ENCODE measurements at places on chromosomes 2 and 18.

DNA sequence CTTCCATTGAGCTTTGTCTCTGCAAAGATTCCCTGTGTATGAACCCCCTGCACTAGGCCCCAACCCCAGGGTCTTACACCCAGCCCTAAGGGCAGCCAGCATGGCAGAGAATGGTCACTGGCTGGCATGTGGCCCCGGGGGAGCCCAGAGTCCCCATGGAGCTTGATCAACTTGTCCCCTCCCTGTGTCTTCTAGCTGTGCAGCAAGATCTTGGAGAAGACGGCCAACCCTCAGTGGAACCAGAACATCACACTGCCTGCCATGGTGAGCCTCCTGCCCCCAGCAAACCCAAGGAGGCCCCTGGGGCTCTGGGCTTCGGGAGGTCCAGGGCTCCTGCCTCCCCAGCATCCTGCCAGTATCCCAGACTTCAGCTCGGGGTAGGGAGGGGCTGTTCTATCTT is 81.5 kb downstream of the DYSF start:
- no peak for DNase-seq

DNA sequence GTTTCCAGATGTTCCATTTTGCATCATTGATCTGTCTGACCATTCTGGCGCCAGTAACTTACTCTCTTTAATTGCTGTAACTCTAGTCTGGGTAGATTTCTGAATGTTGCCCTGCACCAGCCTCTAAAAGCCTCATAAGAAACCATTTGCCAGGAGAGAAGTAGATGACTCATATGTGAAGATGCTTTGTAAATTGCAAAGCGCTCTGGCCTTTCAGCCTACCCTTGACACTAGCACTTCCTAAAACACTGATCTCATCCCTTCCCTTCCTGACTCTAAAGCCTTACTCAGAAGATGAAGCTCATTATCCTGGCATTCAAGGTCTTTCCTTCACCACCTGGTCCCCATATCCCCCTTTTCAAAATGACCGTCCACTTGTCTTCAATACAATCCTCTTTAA is 193.2 kb upstream of the MEX3C start:
- DNase-seq: no peak

DNA sequence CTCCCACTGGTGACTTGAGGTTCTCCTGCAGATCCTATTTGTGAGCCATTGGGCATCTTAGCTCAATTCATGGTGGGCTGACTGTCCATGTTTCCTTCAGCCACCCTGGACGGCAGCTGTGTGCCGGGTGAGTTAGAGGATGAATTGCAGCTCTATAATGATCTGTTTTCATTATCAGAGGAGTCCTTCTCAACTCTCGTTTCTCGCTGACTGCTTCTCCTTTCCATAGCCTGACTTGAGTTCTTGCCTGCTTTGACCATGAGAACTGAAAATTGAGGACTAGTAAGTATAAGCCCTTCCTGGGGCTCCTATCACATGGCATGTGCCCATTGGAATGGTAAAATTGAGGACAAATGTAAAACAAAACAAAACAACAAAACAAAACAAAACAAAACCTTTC is 121.8 kb downstream of the CDC42EP3 start:
- no peak for DNase-seq

DNA sequence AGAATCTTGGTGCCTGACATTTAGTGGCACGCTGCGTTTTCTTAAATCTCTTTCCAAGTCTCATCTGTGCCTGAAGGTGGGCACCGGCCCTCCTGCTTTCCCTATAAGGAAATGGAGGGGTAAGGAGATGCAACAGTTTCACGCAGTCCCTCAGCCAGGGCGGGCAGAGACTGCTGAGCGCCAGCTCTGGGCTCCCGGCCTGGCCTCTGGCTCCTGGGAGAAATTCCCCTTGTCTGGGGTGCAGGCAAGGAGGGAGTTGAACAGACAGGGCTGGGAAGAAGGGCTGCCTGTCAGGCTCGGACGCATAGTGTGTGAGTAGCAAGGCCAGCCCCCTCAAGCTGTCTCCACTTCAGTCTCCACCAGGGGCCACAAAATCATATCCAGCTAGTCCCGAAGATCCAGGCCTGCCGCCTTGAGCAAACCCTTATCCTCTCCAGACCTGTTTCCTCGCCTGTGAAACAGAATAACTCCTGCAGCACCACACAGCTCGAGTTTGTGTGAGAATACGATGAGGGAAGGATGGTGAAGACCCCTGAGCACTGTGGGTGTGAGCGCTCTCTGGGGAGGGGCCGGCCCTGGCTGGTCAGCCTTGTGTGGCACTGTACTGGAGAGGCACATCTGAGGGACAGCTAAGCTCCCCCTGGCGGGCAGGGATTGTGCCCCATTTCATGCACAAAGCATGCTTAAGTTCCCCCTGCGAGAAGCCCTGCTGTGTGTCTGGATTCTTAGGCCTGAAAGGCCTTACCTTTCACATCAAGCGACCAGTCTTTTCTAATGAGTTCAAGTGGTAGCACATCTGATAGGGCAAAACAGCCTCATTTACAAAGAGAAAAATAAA is 33.8 kb downstream of the SDC1 start:
- DNase-seq: no peak

DNA sequence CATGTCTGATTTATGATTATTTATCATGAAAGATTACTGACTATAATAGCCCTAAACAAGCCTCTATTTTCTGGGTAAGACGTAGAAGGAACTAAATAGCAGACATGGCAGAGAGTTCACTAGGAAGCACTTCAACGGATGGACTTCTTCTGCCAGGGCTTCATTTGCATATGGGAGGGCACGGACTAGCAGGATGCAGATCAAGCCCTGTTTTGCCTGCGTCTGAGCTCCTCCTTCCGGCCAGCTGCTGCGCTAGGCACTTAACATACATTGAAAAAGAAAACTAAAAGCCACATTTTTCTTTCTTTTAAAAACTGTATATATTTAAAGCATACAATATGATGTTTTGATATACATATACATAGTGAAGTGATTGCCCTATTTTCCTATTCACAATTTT is 340.0 kb upstream of the MEX3C start:
- DNase-seq: no peak

GRCh38 chr18:8140841-8141501 is 468.3 kb upstream of the RAB12 start:
- no peak for DNase-seq

- no peak for DNase-seq
Measured at GRCh38 chr2:181334158-181334826, 122.9 kb upstream of the ITGA4 start.

GRCh38 chr2:168712053-168712452 is 90.4 kb upstream of the NOSTRIN start:
- DNase-seq: no peak

GRCh38 chr2:216111122-216111521 is 2.0 kb downstream of the XRCC5 start:
- no peak for DNase-seq

- no peak for DNase-seq
Measured at GRCh38 chr18:41655074-41655473, 300.0 kb upstream of the PIK3C3 start.

DNA sequence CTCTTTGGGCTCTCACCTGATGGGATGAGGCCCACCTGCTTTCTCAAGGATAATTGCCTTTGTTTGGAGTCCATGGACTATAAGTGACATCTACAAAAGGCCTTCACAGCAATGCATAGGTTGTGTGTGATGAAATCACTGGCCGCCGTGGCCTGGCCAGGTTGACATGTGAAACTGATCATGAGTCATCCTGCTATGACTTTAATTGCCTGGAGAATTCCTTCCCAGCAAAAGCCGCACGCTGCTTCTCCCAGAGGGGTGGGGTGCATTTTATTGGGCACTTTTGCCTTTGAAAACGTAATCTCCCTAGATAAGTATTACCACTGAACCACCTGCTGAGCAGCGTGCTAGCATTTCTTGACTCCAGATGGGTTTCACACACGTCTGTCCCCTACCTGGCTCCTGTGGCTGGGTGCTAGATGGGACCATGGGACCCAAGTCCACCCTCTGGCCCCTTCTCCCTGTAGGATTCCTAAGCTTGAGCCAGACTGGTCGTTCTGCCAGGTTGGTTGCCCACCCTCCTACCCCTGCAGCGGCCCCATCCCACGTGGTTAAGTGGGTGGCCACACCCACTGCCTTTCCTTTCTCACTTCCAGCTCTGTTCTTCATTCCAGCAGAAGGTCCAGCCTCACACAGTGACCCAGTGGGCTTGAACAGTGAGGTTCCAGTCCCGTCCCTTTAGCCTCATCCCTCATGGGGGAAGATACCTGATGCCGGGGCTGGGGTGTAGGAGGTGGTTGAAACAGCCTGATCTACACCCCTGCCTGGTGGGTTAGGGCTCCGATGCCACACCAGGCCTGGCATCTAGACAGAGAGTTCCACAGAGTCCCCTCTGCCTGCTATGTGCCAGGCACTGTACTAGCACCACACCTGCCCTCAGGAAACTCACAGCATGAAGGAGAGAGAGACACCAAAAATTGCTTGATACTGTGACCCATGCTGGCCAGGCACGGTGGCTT is 89.6 kb downstream of the GBX2 start:
- DNase-seq: no peak

DNA sequence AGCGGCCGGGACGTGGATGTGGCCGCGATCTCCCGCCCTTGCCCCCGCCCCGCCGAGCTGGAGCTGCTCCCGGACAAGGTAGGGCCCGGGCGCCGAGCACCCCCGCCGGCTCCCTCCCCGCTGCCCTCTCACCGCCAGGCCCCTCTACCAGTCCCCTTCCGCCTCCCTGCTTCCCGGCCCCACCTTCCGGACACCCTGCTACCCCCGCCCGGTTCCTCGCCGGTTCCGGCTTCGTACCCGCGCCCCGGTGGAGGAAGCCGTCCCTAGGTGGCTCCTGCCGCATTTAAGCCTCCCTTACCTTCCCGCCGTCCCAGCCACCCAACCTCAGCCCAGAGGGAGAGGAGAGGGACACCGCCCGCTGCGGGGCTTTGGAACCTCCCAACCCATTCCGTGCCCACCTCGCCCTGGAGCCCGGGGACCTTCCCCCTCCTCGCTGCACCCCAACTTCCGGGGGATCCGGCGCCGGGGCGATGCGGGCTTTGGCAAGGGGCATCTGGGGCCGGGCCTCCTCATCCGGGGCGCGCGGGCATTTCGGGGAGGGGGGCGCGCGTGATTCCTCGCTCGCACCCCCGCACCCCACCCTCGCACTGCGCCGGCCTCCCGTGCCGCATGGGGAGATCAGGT is 475 bp downstream of the B3GNT2 start:
- peak; percentile 38 for DNase-seq

GRCh38 chr18:36527051-36527450 is 229.5 kb downstream of the FHOD3 start:
- no peak for DNase-seq

GRCh38 chr18:63299837-63300745 is 19.5 kb downstream of the BCL2 start:
- DNase-seq: no peak

GRCh38 chr2:142734770-142735169 is 142.7 kb upstream of the KYNU start:
- no peak for DNase-seq

DNA sequence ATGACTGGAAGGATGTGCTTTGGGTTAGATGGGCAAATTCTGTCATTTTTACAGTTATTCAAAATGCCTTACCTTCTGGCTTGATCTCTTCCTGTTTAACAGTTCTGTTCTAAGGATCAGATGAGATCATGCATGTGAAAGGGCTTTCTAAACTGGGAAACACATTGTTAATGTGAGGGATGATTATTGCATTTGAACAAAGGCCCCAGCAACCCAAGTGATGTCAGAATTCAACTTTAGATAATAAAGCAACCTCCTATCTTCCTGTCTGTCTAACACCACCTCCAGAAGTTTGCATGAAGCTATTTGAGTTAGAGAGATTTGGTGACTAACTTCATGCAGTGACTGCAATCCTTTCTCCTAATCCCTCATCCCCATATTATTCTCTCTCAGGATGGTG is 77.8 kb upstream of the B3GNT2 start:
- DNase-seq: no peak

GRCh38 chr18:22165603-22166068 is 3.8 kb upstream of the GATA6 start:
- DNase-seq: no peak

DNA sequence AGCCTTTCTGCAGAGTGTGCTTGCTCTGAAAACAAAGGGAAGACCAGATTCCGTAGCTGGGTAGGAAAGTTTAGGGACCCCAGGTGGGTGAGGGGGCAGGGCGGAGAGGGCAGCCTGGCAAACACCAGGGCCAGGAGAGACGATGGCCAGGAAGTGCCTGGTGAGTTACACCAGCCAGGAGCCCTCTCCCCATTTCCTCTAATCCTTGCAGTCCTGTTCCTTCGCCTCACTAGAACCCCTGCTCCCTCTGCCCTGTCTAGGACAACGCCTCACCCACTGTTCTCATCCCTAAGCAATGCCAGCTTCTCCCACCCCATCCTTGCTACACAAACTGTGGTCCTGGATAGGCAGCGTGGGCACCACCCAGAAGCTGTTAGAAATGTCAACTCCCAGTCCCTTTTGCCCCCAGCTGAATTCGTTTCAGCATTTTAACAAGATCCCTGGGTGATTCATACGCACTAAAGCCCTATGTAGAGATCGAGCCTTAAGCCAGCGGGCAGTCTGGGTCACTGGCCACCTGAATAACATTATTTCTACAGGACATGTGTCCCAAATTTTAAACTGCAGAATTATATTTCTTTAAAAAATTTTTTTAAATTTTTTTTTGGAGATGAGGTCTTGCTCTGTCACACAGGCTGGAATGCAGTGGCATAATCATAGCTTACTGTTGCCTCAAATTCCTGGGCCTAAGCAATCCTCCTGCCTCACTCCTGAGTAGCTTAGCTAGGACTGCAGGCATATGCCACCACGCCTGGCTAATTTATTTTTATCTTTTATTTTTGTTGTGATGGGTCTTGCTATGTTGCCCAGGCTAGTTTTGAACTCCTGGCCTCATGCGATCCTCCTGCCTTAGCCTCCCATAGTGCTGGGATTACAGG is 10.9 kb downstream of the WIPF1 start:
- no peak for DNase-seq

DNA sequence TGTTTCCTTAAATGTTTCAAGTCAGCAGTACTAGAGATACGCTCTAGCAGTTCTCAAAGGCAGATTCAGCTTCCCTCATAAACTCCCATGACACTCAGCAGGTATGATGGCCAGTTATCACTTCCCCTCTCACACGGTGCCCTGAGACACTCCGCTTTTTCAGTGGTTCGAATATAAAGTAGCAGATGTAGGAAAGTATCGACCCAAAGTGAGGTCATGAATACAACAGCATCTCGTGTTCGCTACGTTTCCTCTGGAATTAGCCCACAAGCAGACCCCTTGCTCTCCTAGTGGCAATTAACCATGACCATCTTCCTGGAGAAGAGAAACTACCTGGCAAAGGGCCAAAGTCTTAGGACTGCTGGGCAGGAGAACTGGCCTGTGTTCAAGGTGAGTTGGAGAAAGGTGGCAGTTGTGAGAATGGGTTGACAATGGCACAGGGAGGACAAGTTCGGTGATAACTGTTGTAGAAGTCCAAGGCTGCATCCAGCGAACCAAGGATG is 9.3 kb upstream of the AGBL5 start:
- no peak for DNase-seq

All from activated T-helper 9 cell treated with anti-CD3 and anti-CD28 coated beads, Interleukin-2, amount 50 U/mL, for 16 hours (primary cell).